ENCODE measurements at places on chromosomes 11 and 22.

DNA sequence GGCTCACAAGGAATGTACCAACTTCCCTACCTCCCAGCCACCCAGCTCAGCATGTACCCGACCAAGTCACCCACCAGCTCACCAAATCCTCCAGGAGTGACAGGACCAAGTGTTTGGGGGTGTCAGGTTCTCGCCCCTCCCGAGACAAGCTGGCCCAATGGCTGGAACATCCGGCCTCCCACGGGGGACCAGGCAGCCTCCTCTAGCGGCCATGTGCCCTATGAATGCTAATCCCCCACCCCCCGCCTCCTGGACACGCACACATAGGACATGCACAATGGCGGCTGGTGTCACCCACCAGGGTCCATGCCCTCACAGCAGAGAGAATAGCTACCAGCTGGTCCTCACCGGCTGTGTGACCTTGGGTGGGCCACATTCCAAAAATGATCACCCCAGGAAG lies 151.0 kb downstream of the MN1 start:
- H3K27me3 ChIP-seq, result no peaks in the 10 kb centered on the region
- no peaks in the 10 kb centered on the region for H3K4me1 ChIP-seq
- H3K36me3 ChIP-seq, result no peaks in the 10 kb centered on the region
- no peak overlapping the region for H3K4me3 ChIP-seq

- no peaks in the 10 kb centered on the region for H3K36me3 ChIP-seq
- H3K4me1 ChIP-seq, result no peaks in the 10 kb centered on the region
- no peak overlapping the region for H3K4me3 ChIP-seq
- no peak for DNase-seq
- no peaks in the 10 kb centered on the region for H3K27me3 ChIP-seq
- H3K27ac ChIP-seq, result no peak overlapping the region
Observed at GRCh38 chr22:16783930-16784354, 41.3 kb downstream of the XKR3 start.

DNA sequence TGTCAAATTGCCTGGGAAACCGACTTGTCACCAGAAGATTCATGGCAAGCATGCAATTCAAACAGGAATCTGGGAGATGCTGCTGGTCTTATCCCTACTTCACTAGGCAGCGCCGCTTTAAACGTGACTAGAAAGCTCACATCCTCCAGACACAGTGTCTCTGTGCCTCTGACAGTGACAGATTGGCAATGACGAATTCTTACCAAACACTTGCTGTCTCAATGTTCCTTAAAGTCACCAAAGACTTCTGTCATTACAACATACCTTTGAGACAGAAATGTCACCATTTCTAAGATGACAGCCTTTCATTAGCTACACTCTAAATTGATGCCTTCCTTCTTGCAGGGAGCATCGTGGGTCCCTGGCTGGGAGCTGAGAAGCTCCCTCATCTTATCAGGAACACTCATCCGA lies 197.8 kb downstream of the CWF19L2 start:
- no peak overlapping the region for H3K4me3 ChIP-seq
- no peak overlapping the region for H3K27ac ChIP-seq
- H3K36me3 ChIP-seq, result no peaks in the 10 kb centered on the region

DNA sequence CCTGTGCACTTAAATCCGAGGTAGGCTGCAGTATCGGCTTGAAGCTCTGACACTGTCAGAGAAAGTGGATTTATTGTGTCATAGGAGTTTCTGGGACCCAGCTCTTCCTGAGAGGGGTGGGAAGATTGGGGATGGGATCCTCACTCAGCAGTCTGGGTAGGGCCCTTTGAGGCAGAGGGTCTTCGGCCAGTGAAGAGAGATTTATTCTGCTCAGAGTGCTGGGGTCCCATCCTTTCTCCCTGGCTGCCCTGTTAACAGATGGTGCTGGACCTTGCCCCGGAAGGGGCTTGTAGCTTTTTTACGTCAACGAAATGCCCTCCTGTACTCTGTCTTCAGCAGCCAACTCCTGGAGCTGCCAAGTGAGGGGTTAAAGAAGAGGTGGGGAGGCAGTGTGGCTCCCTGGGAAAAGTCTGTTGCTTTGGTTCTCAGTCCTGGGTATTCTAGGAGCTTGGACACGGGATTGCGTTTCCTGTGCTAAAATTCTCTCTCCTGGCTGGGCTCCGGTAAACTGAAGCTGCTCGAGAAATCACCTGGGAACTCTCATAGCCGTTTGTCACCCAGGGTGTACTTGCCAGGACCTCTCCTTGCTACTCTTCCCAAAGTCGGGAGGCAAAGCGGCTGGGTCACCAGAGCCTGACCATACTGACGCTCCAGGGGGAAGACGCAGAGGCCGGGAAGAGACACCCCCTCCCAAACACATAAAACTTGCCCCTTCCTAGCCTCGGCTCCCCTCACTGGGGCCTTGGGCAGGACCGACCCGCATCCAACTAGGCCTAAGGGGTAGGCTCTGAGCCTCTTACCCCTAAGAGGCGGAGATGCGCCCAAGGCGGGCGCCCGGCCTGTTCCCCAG lies 806 bp upstream of the SMDT1 start:
- DNase-seq, result no peak
- H3K4me3 ChIP-seq, result peak overlapping the region; percentile 82
- H3K27ac ChIP-seq, result peak overlapping the region; percentile 98
- H3K36me3 ChIP-seq, result no peaks in the 10 kb centered on the region
- H3K27me3 ChIP-seq, result no peaks in the 10 kb centered on the region
- peaks cover 15% of the 10 kb centered on the region for H3K4me1 ChIP-seq

DNA sequence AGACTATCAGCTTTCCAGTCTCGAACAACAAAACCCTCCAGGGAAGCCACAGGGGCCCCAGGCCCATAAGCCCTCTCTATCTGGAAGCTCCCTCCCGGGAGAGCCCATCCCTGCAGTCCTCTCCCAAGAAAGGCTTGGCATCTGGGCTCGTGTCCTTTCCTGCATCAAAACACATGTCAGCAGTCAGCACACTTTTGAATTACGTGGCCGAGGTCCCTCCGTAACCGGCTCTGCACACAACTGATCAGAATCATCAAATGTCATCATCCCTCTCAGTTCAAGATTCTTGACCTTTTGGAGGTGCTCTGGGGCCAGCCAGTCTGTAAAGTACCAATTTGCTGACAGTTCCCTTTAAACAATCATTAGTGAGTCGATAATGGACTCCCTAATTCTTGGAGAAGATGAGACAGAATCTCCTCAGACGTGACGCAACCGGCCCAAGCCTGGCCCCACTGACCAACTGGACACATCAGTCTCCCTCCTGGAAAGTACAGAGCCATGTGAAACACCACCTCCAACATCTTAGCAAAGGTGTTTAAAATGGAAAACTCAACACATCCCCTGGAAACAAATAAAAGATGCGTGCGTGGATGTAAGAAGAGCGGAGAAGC lies 33.6 kb downstream of the MAFF start:
- H3K36me3 ChIP-seq, result peaks cover 15% of the 10 kb centered on the region
- DNase-seq, result no peak
- H3K4me3 ChIP-seq, result no peak overlapping the region
- no peaks in the 10 kb centered on the region for H3K27me3 ChIP-seq
- H3K4me1 ChIP-seq, result no peaks in the 10 kb centered on the region

- no peak for DNase-seq
- H3K4me3 ChIP-seq, result no peak overlapping the region
- no peak overlapping the region for H3K27ac ChIP-seq
- no peaks in the 10 kb centered on the region for H3K27me3 ChIP-seq
Observed at GRCh38 chr22:49619301-49619700, 208.4 kb downstream of the BRD1 start.

DNA sequence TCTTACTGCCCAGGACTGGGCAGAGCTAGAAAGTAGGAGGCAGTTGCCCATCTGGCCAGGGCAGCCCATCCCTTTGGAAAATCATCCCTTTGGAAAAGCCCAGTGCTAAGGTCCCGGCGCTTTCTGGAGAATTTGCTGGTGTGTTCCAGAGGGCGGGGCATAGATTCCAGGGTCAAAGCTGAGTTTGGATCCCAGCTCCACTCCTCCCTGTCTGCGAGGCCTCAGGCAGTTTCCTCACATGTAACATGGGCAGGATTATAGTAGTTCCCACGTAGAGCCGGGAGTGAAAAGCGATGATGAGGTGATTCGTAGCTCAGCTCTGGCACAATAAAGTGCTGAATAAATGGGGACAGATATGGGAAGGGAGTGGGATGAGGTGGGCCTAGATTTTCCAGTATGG lies 31.4 kb upstream of the LRRC10B start:
- no peak overlapping the region for H3K27ac ChIP-seq
- no peak for DNase-seq
- peaks cover 23% of the 10 kb centered on the region for H3K27me3 ChIP-seq
- peaks cover 4% of the 10 kb centered on the region for H3K36me3 ChIP-seq

DNA sequence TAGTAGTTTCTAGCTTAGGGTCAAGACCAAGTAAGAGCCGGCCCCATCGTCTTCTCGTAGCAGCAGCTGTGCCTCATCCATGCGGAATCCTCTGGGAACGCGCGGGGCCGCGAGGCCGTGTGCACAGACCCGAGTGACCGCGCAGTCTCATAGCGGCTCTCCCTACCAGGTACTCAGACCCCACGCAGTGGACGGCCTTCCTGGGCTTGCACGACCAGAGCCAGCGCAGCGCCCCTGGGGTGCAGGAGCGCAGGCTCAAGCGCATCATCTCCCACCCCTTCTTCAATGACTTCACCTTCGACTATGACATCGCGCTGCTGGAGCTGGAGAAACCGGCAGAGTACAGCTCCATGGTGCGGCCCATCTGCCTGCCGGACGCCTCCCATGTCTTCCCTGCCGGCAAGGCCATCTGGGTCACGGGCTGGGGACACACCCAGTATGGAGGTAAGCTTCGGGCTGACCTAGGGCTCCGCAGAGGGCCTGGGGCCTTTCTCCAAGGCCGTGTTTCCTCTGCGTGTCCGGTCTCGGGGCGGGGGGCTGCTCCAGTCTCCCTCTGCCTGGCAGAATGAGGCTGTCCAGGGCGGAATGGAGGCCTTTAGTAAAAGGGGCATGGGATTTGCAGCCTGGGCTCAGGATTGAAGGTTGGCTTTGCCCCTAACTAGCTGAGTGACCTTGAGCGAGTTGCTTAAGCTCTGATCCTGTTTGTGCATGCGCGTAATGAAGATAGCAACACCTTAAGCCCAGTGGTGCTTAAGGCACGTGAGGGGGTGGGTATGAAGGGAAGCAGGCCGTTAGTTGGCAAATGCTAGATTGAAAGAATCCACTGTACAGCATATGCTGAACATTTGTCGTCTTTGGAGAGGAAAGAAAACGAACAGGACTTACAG lies 48.9 kb downstream of the ST14 start:
- no peak overlapping the region for H3K4me3 ChIP-seq
- H3K4me1 ChIP-seq, result no peaks in the 10 kb centered on the region
- DNase-seq, result no peak
- no peak overlapping the region for H3K27ac ChIP-seq
- no peaks in the 10 kb centered on the region for H3K36me3 ChIP-seq

DNA sequence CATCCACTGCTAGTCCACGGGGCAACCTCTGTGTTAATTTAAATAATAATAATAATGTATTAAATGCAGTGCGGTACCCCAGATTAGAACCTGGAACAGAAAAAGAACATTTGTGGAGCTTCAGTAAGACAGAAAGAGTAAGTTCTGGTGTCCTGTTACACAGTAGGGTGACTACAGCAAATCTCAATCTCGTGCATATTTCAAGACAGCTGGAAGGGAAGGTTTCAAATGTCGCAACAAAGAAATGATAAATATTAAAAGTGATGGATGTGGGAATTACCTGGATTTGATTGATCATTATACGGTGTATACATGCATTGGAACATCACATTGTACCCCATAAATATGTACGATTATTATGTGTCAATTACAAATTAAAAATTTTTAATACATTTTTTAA lies 1.7 kb upstream of the RAC2 start:
- H3K4me1 ChIP-seq, result peaks cover 20% of the 10 kb centered on the region
- DNase-seq, result no peak
- H3K4me3 ChIP-seq, result no peak overlapping the region
- H3K27ac ChIP-seq, result peak overlapping the region; percentile 88

DNA sequence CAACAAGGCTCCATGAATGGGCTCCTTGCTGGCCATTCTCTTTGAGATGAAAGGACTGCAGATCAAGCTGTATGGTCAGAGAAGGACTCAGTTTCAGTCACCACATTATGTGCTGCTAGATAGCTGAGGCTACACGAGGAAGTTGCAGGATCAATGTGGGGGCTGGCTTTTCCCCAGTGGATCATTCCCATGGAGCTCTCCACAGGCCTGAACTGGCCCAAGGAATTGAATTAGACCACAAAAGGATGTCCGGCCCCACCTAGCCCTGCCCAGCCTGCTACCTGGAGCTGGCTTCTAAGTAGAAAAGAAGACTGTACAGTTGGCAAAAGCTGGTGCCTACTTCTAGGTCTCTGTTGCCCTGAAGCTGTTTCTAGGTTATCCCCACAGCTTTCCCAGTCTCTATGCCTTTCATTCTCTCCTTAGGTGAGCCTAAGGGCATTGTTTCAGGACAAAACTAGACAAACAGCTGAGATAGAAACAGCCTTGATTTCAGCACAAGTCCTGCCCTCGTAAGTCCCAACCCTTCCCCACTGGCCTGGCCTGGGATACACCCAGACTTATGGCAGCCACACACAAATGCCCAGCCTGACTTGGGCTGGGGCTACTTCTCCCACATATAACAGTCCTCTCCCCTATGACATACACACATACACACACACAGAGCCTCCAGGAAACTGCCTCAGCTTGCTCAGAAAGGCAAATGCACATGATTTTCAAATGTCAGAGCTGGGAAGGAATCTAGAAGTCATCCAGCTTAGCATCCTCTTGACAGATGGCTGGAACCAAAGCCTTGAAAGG lies 129.1 kb upstream of the NCAM1 start:
- H3K27me3 ChIP-seq, result peaks cover 11% of the 10 kb centered on the region
- H3K4me3 ChIP-seq, result no peak overlapping the region
- DNase-seq, result no peak
- H3K36me3 ChIP-seq, result no peaks in the 10 kb centered on the region

GRCh38 chr11:106212081-106212480 lies 134.6 kb downstream of the AASDHPPT start:
- no peak overlapping the region for H3K4me3 ChIP-seq
- no peaks in the 10 kb centered on the region for H3K36me3 ChIP-seq
- no peaks in the 10 kb centered on the region for H3K4me1 ChIP-seq
- DNase-seq, result no peak

GRCh38 chr22:44369916-44370801 lies 57.4 kb upstream of the SHISAL1 start:
- no peaks in the 10 kb centered on the region for H3K27me3 ChIP-seq
- H3K4me1 ChIP-seq, result no peaks in the 10 kb centered on the region
- H3K4me3 ChIP-seq, result no peak overlapping the region
- DNase-seq, result no peak

- H3K27ac ChIP-seq, result no peak overlapping the region
- H3K27me3 ChIP-seq, result no peaks in the 10 kb centered on the region
- DNase-seq, result no peak
Observed at GRCh38 chr22:37932821-37933578, 20.4 kb downstream of the C22orf23 start.

Measured in T-cell (primary cell).